Stimulated activated naive CD4-positive, alpha-beta T cell (primary cell): ENCODE measurements at places on chromosomes 3 and 15.

DNA sequence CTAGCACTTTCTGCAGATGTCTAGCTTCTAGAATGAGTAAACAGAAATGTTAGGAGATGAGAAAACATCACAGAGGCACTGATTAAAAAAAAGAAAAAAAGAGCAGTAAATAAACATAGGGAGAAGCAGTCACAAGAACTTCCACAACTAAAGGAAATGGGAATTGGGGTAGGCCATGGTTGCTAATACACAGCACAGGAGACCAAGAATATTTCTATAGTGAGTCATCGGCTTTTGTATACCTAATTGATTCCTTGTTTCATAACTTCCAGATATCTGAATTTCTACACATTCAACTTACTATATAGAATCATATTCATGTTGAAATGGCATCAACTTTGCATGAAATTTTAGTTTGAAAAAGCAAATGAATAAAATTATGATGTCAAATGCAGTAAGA, 47.3 kb upstream of the TCF12 start:
- DNase-seq: no peak

DNA sequence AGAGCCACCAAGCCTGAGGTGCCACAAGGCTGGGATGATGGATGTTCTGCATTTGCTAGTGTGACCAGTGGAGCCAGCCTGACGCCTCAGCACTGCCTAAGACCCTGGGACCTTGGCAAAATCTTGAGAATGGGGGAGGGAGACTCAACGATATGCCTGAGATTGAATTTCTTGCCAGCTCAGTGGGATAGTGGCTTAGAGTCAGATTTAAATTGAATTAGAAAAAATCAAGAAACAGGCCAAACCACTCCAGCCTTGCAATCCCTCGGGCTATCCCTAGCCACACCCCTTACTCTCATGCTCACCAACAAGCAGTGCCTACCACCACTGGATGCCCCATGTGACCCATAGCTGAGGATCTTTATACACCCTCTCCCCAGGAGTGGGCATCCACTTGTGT, 18.7 kb upstream of the PDE8A start:
- DNase-seq: no peak

GRCh38 chr3:61715886-61716527, 154.6 kb downstream of the PTPRG start:
- no peak for DNase-seq

DNA sequence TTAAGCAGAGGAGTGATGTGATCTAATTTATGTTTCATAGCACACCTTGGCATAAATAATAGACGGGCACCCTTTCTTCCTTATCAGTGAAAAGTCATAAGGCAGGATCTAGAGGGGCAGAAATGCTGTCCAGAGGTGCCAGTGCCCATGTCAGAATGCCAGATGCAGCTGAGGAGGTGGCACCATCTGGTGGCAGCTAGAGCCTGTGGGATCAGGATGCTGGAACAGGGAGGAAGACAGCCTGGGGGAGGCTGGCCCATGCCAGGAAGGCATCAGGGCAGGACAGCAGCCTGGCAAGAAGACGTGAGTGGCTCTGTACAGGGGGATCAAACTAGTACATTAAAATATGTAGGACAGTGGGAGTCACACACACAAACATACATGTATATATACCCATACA, 16.5 kb downstream of the MYH15 start:
- DNase-seq: no peak

GRCh38 chr3:192352142-192352541, 375.2 kb downstream of the FGF12 start:
- no peak for DNase-seq

DNA sequence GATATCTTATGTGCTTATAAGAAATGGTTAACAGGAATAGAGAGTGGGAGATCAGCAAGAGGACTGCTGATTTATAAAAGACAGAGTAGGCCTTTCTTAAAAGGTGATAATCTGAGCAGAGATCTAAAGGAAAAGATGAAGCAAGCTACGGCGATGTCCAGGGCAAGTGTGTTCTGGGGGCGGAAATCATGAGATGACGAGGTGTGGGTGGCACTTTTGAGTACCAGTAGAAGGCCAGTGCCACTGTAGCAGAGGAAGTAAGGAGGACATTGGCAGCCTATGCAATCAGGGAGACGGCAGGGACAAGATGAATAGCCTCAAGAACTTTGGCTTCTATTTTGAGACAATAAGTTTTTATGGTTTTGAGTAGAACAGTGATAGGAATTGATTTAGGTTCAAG, 492.4 kb downstream of the FHIT start:
- DNase-seq: no peak

- no peak for DNase-seq
These were observed 110.3 kb downstream of the MYLK start for GRCh38 chr3:123773681-123774431.

DNA sequence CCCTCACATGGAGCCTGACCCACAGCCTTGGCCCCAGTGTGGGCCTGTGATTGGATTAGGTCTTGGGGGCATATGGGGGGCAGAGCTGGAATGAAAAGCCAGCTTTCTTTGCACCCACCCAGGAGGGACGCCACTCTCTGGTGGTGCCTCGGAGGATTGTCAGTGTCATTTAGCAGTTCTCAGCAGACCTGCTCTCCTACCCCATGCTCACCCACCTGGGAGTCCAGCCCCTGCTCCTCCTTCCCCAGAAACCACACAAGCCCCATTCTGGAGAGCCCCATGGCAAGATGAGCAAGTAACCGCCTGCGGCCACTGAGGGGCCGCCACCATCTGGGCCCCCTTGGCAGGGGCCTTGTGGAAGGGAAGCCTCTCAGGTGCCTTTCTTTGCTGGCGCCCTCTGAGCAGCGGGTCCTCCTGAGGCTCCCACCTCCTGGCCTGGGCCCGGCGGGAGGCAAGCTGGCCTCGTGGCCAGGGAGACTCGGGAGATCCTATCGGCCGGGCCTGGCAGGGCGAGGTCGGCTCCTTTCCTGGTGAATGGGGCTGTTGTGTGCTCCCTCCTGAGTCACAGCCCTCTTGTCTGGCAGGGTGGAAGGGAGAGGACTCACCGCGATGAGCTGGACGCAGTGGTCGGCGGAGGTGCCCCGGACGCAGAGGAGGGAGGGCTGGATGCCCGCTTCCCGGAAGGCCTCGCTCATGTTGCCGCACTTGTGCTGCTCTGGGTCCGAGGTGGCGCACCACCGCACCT, 2.3 kb downstream of the MELTF start:
- DNase-seq: no peak

GRCh38 chr15:95485367-95485766, 845.1 kb upstream of the NR2F2 start:
- no peak for DNase-seq

DNA sequence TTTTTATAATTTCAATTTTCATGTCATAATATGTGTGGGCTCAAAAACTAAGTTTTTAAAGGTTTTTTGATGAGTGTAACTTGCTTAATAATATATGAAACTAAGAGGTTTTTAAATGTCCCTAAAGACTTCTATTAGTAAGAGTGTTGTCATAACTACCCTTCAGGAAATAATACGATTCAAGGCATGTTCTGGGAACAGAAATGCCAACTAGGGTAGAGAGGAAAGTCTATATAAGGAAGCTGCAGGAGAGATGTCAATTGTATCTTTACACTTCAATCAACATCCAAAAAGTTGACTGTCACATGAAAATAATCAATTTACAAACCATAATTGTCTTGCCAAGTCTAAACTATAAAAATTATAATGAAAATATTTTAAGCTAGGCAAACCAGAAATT, 76.3 kb downstream of the SMARCC1 start:
- DNase-seq: no peak

GRCh38 chr15:68794863-68795262, 25.8 kb downstream of the ANP32A start:
- no peak for DNase-seq
